Ammon's horn (tissue), 1 donor: ENCODE measurements at places on chromosomes 2 and 18.

DNA sequence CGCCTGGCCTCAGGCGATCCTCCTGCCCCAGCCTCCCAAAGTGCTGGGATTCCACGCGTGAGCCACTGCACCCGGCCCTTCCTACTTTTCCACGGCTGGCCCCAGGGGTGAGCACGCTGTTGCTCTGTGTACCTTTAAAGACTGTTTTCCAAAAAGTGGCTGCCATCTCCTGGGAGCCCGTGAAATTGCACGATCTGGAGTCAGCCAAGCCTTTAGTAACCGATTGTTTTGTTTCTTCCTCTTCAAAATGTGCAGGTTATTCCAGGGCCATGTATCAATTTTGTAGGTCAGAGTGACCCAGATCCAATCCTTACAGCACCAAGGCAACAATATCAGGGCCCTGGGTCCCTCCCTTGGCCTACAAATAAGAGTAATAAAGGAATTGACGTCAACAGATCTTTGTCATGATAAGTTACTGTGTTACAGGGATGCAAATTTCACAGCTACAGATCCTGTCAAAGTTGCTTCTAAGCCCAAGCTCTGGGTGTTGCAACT is 135.6 kb upstream of the ZNF236 start:
- peak; percentile 76 for DNase-seq

GRCh38 chr18:9708434-9709303 is 568 bp downstream of the RAB31 start:
- no peak for DNase-seq

GRCh38 chr2:186714611-186715010 is 20.8 kb downstream of the FAM171B start:
- no peak for DNase-seq

DNA sequence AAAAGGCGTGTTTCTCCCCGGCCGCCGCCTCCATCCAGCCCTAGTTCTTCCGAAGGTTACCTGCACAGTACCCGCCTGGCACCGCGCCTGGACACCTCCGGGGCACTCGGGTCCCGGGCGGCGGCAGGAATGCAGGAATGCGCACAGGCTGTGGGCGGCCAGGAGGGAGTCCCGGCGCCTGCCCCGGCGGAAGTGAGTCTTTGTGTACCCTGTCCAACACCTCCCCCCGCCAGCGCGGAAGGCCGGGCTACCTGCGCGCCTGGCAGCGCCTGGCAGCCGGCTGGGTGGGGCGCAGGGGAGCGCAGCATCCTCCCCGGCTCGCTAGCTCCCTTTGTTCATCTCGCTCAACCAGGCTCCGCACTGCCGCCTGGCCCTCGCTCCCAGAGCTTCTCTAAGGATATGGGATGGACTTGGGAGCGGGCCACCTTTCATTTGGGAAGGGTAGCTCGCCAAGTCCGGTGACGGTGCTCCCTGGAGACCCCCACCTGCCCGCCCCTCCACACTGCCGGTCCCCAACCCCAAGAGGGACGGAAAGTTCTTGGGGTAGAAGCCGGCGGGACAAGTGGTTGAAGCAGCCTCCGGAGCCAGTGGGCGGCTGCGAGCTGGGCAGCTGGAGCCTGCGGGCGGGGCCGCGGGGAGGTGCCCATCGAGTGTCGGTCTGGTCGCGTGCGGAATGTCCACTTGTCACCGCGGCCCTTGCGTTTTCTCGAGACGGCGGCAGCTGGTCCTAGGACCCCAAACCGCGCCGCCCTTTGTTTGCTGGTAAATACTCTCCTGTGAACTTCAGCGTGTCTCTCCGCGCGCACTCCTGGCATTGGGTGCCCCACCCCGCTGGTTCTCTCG is 1.2 kb upstream of the ST6GAL2 start:
- peak; percentile 53 for DNase-seq

GRCh38 chr2:105362862-105363591 is 25.7 kb downstream of the C2orf49 start:
- peak; percentile 32 for DNase-seq

- no peak for DNase-seq
Measured at GRCh38 chr2:59779571-59779970, 773.9 kb downstream of the BCL11A start.

DNA sequence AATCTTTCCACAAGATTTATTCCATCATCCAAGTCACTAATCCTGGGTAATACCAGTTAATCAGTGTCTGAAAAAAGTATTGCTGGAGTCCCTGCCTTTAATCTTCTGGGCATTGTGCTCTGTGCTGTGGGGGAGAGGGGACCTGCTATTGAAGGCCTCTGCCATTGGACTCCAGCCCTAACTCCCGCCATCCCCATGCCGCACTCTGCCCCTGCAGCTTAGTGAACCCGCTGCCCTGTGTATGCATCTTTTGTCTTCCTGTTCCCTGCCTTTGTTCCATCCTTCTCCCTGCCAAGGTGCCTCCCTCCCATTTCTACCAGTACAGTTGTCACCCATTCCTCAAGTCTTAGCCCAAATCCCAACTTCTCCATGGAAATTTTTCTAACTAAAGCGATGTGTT is 113.8 kb upstream of the EPAS1 start:
- no peak for DNase-seq

DNA sequence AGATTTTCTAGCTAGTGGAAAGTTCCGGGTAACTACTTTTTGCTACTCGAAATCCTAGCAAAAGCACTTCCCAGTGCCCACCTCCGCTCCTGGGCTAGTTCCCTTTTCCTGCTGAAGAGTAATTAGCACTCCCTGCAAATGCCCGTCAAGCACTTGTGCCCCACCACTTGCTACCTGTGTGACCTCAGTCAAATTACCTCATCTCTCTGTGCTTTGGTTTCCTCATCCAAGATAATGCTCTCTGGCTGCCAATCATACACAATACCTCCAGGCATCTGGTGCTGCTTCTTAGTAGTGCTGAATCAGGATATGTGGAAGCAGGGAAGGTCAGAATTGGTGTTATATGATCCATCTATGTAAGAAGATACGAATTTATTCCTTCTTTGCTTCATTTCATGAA is 102.1 kb upstream of the CDCA7 start:
- DNase-seq: no peak

- DNase-seq: no peak
Measured at GRCh38 chr18:37429791-37430190, 135.8 kb downstream of the CELF4 start.

DNA sequence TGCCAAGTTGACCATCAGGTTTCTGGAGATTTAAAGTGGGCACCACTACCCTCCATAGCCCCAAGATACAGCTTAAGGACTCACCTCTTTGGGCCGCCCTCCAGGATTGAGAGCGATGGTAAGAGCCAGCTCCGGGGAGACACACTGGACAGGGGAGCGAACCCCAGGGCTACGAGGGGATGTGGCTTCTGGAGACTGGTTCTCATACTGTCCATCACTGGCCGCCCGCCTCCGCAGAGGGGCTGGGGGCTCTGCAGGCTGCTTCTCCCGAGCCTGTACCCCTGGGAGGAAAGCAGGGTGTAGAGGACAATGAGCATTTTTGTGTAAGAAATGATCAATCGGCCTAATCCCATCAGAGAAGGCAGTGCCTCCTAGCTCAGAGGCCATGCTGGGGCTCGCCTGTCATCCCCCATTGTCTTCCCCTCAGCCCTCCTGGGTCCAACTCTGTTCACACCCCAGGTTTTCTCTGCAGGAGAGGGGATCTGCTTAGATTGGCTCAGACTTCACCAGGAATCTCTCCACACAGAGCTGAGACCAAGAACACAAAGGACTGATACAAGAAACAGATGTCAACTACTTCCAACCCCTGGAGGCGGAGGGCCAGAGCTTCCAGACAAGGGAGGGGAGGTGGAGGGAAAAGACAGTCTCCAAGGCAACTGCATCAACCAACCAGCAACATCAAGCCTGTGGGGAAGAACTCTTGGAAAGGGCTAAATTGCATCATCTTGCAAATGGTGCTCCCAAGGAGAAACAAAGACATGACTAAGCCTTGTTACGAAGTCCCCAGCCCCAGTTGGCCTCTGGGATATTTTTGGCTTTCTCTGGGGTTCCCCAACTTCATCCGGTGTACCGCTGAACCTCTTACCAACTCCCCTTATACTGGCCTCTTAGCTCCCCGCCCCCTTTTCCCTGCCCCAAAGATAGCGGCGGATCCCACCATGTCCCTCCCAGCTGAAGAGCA is 166.6 kb downstream of the TNS1 start:
- peak; percentile 30 for DNase-seq

DNA sequence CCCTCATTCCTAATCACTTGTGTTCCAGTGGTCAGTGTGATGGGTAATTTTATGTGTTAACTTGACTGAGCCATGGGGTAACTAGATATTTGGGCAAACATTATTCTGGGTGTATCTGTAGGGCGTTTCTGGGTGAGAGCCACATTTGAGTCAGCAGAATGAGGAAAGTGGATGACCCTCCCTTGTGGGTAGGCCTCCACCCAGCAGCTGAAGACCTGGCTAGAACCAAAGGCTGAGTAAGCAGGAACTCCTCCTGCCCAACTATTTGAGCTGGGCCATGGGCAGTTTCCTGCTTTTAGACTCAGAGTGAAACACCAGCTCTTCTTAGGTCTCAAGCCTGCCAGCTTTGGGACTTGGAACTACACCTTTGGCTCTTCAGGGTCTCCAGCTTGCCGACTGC is 141.8 kb downstream of the ACKR3 start:
- no peak for DNase-seq

DNA sequence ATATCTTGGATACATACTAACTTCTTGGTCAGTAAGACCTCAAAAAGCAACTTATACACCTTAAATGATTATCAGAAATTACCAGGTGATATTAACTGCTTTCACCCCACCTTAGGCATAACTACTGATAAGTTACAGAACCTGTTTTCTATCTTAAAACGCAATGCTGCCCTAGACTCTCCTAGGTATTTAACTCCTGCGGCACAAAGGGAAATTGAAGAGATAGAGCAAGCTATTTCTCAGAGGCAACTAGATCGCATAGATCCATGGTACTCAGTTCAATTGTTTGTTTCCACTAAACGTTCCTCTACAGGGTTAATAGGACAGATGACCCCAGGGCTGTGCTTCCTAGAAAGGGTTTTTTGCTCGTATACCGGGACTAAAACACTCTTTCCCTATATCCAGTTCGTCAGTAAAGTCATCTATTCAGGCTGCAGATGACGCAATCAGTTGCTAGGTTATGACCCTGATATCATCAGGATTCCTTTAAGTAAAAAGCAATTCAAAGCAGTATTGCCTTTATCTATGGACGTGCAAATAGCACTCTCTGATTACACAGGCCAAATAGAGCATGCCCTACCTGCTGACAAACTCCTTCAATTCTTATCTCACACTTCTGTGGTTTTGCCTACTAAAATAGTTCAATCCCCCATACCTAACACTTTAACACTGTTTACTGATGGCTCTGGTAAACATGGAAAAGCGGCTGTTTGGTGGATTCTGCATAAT is 62.3 kb upstream of the MYO3B start:
- no peak for DNase-seq

DNA sequence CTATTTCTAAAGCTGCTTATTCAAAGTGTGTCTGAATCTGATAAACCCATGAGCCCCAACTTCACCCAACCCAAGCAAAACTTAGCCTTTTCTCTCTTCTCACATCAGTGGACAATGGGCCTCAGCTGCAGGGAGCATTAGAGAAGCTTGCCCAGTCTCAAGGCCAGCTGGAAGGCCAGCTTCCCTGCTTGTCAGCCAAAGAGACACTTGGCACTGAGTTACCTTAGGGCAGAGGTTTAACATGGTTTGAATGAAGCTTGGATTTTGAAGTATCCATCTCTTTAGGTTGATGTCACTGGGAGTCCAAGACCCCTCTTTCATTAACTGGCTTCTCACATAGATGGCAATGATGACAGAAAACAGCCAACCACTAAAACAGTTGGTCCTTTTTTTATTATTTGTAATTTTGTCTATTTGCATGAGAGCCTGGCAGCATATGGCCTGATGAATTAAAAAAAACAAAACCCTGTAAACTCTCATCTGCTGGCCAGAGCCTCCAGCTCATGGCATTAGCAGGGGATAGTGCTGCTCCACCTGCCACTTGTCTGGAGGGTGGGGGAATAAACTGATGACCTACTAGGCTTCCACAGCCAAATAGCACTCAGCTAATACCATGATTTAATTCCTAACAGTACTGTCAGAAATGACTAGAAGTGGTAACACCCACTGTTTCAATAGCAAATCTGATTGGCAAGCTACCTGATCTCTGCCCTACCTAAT is 137.0 kb downstream of the UBE2E3 start:
- peak; percentile 4 for DNase-seq

DNA sequence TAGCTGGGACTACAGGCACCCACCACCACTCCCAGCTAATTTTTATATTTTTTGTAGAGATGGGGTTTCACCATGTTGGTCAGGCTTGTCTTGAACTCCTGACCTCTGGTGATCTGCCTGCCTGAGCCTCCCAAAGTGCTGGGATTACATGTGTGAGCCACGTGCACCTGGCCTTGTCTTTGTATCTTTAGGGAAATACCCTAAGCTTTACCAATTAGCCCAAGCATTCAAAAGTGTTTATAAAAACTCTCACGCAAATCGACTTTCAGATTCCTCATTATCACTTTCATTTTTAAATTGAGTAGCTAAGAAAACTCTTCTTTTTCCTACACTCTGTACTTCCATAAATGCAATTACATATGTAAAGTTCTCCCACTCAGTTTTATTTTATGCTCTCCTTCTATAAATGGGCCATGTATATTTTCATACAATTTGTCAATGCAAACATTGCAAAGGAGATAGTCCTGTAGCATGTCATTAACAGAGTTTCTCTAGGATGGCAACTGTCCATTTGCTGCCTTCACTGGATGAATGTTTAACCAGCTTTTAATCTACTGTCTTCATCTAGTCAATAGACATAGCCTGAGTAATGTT is 326.2 kb upstream of the LRATD1 start:
- no peak for DNase-seq

DNA sequence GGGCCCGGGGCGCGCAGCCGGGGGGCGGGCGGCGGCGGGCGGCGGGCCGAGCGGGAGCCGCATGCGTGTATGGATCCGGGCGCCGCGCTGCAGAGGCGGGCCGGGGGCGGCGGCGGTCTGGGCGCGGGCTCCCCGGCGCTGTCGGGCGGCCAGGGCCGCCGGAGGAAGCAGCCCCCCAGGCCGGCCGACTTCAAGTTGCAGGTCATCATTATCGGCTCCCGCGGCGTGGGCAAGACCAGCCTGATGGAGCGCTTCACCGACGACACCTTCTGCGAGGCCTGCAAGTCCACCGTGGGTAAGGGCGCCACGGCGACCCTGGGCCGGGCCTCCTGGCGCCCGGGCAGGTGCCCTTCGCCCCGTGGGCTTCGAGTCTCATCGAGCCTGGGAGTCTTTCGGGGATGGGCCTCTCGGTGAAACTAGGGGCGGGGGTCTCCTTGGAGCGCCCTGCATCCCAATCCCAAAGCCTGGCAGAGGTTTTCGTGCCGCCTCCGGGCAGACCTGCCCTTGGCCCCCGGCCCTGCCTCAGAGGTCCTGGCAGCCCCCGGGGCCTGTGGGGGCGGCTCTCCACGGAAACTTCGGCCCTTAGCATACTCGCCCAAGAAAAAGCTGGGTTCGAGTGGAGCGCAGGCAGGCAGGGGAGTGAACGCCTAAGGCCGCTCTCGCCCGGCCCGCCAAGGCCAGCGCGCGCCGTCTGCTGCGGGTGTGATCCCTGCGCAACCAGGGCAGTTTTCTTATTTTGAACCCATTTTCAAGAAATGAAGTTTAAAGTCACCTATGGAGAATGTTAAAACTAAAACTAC is 622 bp downstream of the RAB12 start:
- DNase-seq: no peak

DNA sequence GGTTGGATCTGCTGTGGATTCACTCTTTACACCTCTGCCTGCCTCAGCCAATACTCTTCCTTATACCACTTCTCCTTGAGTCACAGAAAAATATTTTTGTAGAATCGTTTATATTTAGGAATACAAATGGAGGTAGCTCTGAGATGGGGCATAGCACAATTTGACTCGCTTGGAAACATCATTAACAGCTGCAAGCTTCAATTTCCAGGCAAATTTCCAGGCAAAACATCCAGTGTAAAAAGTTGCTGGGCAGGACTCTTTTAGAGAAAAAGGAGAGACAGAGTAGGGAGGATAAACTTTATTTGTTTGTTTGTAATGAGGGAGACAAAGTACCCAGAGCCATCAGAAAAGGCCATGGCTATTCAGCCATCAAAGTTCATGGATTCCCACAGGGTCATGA is 74.4 kb upstream of the SOX11 start:
- no peak for DNase-seq
